ENCODE measurements at places on chromosomes 1 and 21.
A peak's percentile ranks its signal among the peaks of the same experiment; 100 is the strongest.

GRCh38 chr1:210239349-210240111 is 6.9 kb downstream of the SERTAD4 start:
- no peak for DNase-seq

DNA sequence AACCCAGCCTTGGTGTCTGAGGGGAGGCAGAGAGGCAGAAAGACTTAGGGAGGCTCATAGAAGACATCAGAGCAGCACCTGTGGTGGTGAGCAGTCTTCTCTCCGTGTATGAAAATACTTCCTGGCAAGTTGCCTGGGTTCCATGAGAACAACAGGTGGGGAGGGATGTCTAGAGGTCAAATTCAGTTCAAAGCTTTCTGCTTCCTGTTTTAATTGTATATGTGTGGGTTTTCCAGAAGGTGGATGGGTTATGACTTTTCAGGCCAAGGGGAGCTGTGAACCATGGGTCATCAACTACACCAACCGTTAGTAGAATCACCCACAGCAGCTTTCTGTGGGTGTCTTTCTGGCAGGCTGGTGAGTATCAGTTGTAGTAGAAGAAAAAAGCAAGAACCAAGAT is 4.1 kb upstream of the FCRL2 start:
- no peak for DNase-seq

- no peak for DNase-seq
Measured at GRCh38 chr1:226736908-226737818, 1.9 kb downstream of the ITPKB start.

DNA sequence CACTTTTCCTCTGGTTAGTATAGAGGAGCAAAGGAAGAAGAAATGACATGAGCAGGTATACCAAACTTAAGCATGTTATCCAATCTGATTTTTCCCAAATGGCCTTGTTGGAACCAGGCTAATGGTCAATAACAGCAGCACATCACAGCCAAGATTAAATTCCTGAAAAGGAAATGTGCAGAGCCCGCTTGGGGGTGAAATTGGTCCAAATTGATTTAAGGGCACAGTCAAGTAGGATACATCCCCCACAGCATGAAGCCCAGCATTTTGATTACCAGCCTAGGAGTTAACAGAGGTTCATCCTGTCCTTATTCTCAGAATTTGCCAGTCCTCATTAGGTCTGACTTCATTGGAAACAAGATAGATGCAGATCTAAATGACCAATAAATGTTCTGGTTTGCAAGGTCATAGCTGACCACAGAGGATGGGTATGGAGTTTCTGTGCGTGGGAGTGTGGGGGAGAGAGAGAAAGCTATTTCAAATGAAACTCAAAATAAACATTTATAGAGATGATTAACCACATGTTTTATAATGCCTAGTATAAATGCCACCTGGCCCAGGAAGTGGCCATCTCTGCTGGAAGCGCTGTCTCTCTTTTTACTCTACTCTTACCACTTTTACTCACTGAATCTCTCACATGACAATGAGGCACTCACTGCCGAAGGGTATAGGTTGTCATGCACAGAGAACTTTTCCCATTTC is 38.7 kb downstream of the RGS5 start:
- DNase-seq = no peak

DNA sequence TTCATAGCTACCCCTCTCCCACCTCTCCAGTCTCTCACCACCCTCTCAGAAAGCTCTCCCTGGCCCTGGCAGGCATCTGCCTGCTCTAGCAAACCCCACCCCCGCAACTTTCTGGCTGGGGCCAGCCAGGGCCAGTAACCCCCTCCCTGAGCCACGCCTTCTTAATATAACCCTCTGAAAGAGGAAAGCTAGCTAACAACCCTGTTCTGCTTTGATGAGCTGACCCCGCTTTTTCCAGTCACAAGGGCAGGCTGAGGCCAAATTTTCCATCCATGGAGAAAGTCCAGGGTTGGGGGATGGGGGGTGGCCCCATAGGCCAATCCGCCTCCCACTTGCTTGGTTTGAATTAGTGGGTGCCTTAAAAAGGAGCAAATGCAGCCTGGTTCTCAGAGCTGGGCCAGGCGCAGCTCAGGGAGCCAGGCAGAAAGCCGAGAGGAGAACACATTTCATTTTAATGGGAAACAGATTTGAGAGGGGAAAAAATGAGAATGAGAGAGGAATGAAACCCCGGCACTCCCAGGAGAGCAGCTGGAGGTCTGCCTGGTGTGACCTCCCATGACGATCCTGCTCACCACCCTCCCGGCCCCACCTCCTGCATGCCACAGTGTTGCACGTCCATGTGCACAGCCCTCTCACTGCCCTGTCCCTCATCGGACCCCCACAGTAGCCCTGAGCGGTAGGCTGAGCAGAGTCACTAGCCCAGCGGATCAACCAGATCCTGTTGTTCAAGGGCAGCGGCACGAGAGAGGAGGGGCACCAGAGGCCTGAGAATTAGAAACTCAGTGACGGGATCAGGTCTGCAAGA is 62.3 kb downstream of the OPTC start:
- DNase-seq = no peak

DNA sequence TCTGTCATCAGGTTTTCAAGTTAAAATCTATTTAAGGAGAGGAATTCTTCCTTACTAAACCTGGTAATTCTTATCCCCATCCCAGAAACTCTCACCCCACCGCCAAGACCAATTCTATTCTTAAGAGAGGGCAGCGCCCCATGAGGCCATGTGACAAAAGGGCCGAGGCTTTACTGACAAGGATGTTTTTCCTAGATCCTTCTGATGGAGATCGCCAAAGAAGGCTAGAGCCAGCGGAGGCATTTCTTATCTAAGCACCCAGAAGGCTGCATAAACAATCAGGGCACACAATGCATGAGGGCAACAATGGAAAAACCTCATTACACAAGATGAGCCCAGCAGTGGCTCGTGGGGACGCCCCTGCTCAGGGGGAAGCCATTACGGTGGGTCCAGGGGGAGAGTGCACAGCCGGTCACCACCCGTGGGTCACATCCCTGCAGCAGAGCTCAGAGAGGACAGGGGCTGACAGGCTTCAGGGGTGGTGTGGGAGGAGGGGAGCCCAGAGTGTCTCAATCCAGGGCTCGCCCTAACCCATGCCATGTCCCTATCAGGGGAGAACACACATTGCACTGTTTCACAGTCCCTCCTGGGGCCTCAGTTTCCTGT is 88.7 kb downstream of the ITPKB start:
- DNase-seq = no peak

DNA sequence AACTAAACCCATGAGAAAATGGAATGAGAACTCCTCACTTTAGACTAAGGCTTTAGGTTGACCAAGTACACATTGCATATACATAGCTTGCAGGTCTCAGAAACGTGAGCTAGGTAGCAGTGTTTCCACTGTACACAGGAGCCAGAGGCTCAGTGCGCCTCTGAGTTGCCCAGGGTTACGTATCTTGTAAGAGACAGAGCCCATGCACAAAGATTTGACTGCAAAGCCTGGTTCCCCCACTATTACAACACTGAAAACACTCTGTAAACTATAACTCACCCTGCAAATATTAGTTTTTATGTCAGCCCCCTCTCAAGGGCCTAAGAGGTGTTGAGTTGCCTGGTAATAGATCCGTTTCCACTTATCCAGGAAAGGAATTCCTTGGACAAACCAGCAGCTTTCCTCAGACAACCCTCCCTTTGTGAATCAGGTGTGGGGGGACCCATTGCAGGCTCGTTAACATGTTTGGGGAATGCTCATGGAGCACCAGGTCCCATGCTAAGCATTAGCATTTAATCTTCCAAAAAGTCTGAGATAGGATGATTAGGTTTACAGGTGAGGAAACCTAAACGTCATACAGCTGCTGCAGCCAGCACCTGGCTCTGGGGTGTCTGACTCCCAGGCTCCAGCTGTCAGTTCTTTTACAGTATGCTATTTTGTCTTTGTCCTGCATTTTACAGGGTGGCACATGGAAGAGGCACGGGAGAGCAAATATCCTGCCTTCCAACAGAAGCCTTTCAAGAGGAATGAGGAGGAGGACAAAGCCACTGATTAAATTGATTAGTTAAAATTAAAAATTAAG is 25.7 kb downstream of the TENT5C start:
- DNase-seq = no peak

DNA sequence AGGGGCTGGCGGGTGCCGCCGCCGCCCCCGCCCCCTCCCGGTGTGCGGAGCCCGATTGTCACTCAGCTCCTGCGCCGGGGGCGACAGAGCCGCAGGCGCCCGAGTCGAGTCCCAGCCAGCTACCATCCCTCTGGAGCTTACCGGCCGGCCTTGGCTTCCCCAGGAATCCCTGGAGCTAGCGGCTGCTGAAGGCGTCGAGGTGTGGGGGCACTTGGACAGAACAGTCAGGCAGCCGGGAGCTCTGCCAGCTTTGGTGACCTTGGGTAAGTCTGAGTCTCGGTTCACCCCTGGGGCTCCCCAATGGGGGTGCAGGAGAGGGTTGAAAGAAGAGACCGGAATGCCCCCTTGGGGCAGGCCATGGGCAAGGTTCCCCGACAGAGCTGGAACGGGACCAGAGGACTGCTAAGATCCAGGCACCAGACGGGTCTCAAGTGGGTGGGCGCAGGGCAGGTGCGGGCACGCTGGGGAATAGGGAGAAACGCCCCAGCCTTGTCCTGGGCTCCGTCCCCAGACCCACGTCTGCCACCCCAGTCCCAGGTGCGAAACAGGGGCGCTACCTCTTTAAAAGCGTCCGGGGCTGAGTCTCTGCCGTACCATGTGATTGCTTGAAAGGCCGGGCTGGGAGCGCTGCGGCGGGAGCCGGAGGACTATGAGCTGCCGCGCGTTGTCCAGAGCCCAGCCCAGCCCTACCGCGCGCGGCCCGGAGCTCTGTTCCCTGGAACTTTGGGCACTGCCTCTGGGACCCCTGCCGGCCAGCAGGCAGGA is at the start of gene ADORA1:
Gene ADORA1 (plus strand): TSS at position 61 of the 765 bp plus-strand sequence. CDS start 1,116 bp downstream, outside the sequence.
- no peak for DNase-seq

- DNase-seq = no peak
Measured at GRCh38 chr1:228455715-228456114, 31.5 kb upstream of the RNF187 start.

- DNase-seq = no peak
Measured at GRCh38 chr1:8419861-8420260, 101.9 kb downstream of the SLC45A1 start.

DNA sequence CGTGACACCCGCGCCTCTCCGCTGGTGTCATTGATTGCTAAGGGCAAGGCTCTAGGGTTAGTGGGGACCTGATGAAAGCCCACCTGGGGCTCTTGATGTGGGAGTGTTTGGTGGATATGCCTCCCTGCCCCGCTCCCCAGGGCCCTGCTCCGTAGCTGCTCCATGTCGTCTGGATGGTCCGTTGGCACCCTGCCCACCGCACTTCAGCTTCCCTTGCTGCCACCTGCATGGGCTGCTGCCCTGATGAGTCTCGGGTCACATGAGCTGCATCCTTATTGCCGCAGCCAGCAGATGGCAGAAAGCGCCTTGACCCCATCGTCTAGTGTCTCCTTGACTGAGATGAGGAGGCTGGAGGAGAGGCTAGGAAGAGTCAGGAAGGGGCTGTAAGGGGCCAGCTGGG is 439.4 kb downstream of the CAMTA1 start:
- peak; percentile 79 for DNase-seq

DNA sequence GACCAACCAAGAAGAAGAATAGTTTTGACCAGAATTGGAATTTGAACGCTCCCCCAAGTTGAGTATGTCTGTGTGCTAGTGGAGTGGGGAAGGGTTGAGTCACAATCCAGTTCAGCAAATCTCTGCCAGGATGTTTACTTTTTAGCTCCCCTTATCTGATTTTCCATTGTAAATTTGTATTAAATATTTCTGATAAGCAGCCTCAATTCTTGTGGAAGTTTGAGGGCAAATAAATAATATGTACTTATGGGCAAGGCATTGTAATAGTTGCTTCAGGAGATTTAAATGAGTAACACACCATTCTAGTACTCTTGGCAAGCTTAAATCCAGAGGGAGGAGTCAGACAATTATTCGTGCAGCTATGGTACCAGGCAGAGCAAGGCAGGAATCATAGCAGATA is 14.4 kb downstream of the CXADR start:
- DNase-seq = no peak

DNA sequence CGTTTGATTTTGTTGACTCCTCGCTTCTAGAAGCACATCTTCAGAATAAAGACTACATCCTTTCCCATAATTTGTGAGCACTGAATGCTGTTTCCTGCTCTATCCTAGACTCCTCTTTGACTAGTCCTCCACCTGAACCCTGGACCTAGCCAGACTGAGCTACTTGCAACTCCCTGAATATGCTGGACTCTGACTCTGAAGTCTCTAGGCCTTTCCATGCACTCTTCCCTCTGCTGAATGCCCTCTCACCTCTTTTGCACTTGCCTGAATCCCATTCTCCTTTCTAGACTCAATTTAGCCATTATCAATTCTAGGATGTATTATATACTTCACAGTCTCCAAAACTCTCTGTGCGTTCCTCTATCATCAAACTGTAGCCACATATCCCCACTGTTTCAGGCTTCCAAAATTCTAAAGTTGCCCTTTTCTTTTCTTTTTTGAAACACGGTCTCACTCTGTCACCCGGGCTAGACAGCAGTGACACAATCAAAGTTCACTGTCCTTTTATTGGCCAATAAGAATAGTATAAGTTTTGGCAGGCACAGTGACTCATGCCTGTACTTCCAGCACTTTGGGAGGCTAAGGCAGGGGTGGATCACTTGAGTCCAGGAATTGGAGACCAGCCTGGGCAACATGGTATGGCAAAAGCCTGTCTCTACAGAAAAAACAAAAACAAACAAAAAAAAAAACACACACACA is 127.0 kb downstream of the LTN1 start:
- no peak for DNase-seq

- DNase-seq = no peak
Measured at GRCh38 chr1:65048335-65048734, 82.0 kb upstream of the JAK1 start.

DNA sequence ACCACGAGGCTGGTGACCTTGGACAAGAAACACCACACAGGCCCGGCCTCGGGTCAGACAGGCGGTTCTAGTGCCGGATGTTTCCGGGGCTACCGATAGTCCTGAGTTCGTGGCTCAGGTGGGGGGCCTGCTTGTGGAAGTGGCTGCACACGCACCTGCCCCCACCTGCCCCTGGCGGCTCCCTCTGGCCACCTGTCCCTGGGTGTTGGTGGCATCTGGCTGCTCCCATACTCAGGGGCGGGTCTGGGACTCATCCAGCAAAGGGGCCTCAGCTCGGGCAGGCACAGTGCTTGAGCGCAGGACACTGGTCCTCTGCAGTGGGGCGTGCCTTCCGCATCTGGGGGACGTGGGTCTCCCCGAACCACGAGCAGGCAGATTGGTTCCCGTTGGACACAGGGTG is 33.6 kb downstream of the TP73 start:
- no peak for DNase-seq

DNA sequence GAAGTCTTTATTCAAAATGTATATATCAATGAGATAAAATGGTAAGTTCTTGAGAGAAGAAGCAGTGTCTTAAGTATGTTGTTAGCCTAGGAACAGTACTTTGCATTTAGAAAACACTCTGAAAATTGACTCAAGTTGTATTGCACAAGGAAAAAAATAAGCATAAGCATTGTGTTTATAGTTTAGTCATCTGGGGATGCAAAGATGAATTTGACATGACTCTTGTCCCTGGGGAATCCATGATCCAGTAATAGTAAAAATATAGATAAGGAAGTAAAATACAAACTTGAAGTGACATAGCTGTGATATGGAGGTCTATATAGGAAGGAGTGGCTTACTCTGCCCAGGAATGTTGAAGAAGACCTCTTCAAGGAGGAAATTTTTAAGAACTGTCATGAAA is 185.0 kb upstream of the PTBP2 start:
- no peak for DNase-seq

GRCh38 chr1:55695151-55695550 is 480.0 kb upstream of the USP24 start:
- DNase-seq = no peak

GRCh38 chr1:118099686-118100085 is 85.3 kb downstream of the SPAG17 start:
- DNase-seq = no peak
